ENCODE measurements at places on chromosomes 7 and 10. TPM values are rescaled to one million over a fixed set of nuclear protein-coding genes. Genes with fewer than 3 reads are reported as not detected.

Gene CALML5
- not detected for polyA plus RNA-seq

Gene INTS15
- 29.8 TPM for polyA plus RNA-seq

Gene CHAT
- polyA plus RNA-seq: not detected

Gene GSAP
- 10.3 TPM for polyA plus RNA-seq

Gene UROS
- 59.7 TPM for polyA plus RNA-seq

Gene NSUN5
- 12.2 TPM for polyA plus RNA-seq

Gene CNTNAP2
- 21.2 TPM for polyA plus RNA-seq

Gene SPDYE16
- polyA plus RNA-seq: 1.3 TPM

Gene SLC16A12
- 27.8 TPM for polyA plus RNA-seq

Gene GALNT17
- 3.3 TPM for polyA plus RNA-seq

Gene SORBS1
- 27.9 TPM for polyA plus RNA-seq

Gene GNAT3
- not detected for polyA plus RNA-seq

Gene STK17A
- 19.0 TPM for polyA plus RNA-seq

Gene TSPAN13
- polyA plus RNA-seq: 30.3 TPM

Gene HDAC9
- 9.5 TPM for polyA plus RNA-seq

Gene HECTD2
- 29.1 TPM for polyA plus RNA-seq

Gene SFRP5
- 0.16 TPM for polyA plus RNA-seq

Gene ASB15
- polyA plus RNA-seq: 1.8 TPM

Gene ZCCHC24
- polyA plus RNA-seq: 23.0 TPM

Gene ZEB1
- polyA plus RNA-seq: 35.9 TPM

Gene ELN
- 48.4 TPM for polyA plus RNA-seq

Gene GHRHR
- polyA plus RNA-seq: 0.19 TPM

Gene ASB10
- not detected for polyA plus RNA-seq
